ENCODE measurements at places on chromosomes 7 and 10. TPM values are rescaled to one million over a fixed set of nuclear protein-coding genes. Genes with fewer than 3 reads are reported as not detected.

The AGAP9 gene
- total RNA-seq, result 11.1 TPM

The KCP gene
- 0.95 TPM for total RNA-seq

The ELN gene
- not detected for total RNA-seq

The SPOCK2 gene
- total RNA-seq, result 329 TPM

The PNLIPRP3 gene
- not detected for total RNA-seq

The BCL7B gene
- 109 TPM for total RNA-seq

The MLXIPL gene
- total RNA-seq, result not detected

The NDUFB8 gene
- total RNA-seq, result 137 TPM

The CRHR2 gene
- not detected for total RNA-seq

DNA sequence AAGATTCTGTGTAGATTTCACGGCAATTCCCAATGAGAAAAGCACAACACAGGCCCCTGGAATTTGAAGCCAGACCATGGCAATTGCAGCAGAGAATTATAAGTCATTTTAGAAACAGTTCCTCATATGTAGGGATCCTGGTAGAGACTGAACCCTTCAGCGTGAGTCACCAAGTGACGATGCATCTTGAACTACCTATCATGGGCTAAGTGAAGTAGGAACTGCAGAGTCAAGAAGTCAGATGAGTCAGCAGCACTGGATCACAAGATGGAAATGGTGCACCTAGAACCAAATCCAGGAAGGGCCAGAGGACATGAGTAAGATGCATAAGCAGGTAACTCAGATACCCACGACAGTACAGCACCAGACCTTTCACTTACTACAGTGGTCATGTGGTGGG, 140.0 kb upstream of the TPK1 start:
- DNase-seq, result no peak

GRCh38 chr10:63833411-63834060, 312.3 kb downstream of the REEP3 start:
- DNase-seq, result no peak

- no peak for DNase-seq
Observed at GRCh38 chr7:105249216-105249615, 139.5 kb downstream of the SRPK2 start.

- peak; percentile 14 for DNase-seq
Observed at GRCh38 chr7:27191833-27192545, 7.0 kb upstream of the HOXA11 start.

- no peak for DNase-seq
Observed at GRCh38 chr10:85316276-85316675, 987.9 kb downstream of the CCSER2 start.

DNA sequence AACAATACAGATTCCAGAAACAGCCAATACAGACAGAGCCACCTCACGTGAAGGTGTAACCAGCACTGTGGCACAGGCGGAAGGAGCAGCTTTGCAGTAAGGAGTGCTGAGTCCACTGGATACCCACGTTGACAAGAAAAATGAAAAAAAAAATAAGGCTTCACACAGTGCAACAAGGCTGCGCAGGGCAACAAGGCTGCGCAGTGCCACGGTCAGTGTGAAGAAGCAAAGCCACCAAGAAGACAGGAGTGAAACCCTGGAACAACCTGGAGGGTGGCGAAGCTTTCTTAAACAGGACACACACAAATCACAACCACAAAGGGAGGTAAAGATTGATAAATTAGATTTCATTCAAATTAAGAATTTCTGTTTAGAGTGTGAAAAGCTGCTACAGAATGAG, 204.0 kb downstream of the MAD1L1 start:
- DNase-seq, result no peak

- no peak for DNase-seq
Observed at GRCh38 chr10:130074639-130075038, 36.0 kb downstream of the C10orf143 start.

GRCh38 chr7:122123746-122124145, 20.3 kb downstream of the AASS start:
- DNase-seq, result no peak

DNA sequence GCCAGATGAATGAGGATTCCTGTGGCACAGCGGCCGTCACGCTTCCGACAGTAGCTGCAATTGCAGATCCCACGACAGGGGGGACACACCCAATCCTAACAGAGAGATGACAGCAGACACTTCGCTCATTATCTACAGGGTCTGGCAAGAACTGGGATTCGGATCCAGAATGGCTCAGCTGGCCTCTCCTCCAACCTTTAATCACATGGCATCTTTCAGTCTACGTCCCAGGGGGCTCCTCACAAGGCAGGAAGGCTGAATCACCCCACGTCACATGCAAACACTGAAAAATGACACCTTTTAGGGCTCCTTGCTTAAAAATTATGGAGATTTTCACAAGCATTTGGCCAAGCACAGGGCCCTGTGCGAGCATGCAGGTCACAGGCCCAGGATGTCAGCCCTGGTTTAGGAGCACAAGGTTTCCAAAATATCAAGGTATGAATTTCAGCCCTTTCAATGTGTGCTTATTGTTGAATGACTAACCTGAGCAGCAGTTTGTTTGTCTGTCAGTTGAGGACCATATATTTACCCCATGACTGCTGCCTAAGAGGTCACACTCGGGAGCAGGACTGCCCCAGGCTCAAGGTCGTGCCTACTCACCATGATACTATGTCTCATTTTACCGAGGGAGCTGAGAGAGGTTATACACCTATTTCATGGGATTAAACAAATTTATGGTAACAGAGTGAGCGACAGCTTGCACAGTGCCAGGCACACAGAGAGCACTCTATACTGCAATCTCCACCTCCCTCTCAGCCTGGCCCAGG, 42.5 kb downstream of the CDCA7L start:
- DNase-seq, result no peak

GRCh38 chr7:99314504-99314903, 11.2 kb upstream of the ARPC1A start:
- no peak for DNase-seq

- no peak for DNase-seq
Observed at GRCh38 chr10:62633976-62634375, 170.5 kb upstream of the ADO start.
